IMR-90 (cell line): ENCODE measurements at places on chromosomes 13 and 19. TPM values are rescaled to one million over a fixed set of nuclear protein-coding genes. Genes with fewer than 3 reads are reported as not detected.
A peak's percentile ranks its signal among the peaks of the same experiment; 100 is the strongest.

The ZNF8 gene
- 3.9 and 4.4 TPM in 2 replicates for total RNA-seq

The ZNF266 gene
- total RNA-seq, result 7.8 and 9.3 TPM in 2 replicates

The CFD gene
- 1.1 and 1.4 TPM in 2 replicates for total RNA-seq

The CNFN gene
- total RNA-seq, result not detected in 2 replicates

The RSPH6A gene
- under 0.01 TPM in 2 replicates for total RNA-seq

The PCP2 gene
- total RNA-seq, result not detected in 2 replicates

GRCh38 chr13:52786766-52787165 lies 47.1 kb upstream of the CNMD start:
- DNase-seq, result no peak

DNA sequence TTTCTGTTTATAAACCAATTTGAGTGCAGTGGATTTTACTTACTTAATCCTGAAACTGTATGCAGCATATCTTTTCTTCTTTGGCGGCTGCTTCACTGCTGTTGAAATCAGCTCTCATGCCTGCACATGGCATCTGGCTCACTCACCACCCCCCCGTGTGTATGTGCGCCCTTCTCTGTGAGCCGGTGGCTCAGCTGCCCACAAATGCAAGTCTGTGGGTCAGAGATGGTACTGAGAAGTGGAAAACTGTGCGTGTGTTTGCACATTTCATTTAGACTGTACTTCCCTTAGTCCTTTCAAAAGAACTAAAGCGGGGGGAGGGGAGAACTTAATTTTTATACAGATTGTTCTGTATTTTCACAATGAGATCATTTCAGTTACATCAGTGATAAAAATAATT lies 307.6 kb downstream of the SHISA2 start:
- no peak for DNase-seq

DNA sequence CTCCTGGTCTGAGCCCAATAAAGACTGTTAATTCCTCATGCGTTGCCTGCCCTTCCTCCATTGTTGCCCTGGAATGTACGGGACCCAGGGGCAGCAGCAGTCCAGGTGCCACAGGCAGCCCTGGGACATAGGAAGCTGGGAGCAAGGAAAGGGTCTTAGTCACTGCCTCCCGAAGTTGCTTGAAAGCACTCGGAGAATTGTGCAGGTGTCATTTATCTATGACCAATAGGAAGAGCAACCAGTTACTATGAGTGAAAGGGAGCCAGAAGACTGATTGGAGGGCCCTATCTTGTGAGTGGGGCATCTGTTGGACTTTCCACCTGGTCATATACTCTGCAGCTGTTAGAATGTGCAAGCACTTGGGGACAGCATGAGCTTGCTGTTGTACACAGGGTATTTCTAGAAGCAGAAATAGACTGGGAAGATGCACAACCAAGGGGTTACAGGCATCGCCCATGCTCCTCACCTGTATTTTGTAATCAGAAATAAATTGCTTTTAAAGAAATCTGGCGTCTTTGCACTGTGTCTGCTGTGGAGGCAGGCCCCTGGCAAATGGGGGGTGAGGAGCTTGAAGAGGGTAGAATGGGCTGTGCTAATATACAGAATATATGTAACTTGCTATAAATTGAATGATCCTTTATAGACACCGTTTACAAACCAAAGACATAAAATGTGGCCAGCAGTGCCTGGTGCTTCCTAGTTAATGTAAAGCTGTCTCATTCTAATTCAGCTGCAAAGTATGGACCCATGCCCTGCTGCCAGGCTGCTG lies 4.2 kb upstream of the RPS11 start:
- DNase-seq, result no peak

- no peak for DNase-seq
These were observed 21.5 kb downstream of the CRTC1 start for GRCh38 chr19:18704971-18705370.

DNA sequence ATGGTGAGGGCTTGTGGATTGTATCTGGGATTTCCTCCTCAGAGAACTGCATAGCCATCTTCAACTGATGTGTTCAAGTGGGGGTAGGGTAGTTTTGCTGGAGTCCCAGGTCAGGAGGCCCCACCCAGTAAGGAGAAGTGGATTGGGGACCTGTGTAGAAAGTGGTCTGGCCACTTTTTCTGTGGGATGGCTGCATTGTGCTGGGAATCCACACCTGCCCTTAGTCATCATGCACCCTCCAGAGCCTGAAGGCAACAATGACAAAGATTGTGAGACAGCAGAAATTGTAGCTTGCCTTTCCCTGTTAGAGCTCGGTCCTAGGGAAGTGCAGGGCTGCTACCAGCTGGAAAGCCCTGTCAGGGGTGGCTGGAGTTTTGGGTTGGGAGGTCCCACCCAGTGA lies 255.4 kb downstream of the NDFIP2 start:
- no peak for DNase-seq

DNA sequence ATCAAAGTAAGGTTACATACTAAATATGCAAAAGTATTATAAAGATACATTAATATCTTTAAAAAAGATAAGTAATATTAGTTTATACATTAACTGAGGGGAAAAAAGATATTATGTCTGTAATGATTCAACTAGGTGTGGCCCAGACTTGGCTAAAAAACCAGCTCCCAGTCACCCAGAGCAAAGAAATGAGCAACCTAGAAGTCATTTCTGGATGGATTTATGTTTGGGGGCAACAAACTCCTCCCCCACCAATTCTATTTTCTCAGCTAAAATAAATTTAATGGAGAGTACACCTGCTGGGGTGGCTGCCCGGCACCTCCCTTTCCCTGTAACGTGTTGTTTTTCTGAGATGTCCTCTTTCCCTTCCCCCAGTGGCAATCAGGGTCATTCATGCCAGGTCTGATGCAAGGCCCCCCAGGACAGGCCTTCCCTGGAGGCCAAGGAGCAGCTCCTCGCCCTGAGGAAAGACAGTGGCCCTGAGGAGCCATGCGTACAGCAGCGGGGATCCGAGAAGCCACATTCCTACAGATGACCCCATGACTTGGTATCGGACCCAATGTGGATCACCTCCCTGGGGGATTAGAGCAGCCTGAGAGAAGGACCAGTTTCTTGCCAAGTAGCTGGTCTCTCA lies 78.6 kb upstream of the DOCK9 start:
- no peak for DNase-seq

DNA sequence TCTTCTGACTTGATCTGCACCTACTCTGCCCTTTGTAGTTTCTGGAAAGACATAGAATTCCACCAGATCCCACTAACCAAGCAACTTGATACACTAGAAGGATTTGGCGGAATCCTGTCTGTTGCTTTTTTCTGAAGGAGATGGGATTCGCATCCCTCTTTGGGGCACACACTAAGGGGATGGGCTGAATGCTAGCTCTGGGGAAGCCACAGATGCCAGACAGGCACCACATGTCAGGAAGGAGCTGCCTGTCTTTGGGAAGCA lies 52.1 kb downstream of the SERP2 start:
- no peak for DNase-seq

GRCh38 chr13:42883771-42884467 lies 102.5 kb downstream of the FAM216B start:
- DNase-seq, result peak; percentile 33

DNA sequence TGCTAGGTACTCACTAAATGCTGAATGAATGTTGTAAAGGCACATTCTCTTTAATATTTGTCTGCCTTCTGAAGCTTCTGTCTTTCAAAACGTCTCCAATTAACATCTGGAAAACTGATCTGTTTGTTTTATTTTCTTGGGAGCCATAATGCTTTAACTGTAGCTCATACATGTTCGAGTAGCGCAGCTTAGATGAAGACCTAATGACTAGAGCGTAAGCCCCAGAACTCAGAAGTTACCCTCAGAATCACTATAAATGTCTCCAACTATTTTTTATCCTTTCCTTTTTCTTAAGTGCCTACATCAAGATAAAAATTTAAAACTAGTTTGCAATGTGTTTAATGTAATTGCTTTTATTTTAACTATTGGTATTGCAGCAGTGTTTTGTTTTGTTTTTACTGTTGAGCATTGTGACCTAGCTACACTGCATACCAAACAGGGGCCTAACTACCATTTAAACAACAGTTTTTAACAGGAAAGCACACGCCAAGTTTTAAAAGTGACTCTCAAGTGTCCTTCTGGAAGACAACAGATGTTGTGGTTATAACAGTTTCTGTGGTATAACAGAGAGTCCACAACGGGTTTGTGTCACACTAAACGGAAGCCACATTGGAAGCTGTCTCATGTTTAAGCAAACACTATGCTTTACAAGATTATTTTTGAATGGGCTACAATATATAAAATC lies 42.0 kb downstream of the MRPL57 start:
- DNase-seq, result no peak

DNA sequence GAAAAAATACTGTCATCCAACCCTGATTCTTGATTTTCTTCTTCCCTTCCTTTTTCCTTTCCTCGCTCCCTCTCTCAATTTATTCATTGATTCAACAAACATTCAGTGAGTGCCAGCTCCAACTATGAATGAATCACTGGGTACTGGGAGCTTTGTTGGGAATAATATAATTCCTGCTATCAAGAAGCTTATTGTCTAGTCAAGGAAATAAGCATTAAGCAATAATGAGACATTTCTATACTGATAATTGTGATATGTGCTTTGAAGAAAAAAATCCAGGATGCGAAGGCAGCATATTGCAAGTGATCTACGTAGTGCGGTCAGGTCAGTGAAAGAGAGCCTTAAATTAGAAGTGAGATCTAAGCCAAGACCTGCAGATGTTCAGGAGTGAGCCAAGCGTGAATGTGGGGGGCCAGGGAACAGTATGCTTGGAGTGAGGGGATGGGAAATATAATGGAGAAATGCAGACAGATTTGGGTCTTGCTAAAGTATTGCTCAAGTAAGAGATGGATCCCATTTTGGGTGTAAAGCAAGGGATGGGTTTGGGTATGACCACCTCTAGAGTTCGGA lies 253.5 kb downstream of the LHFPL6 start:
- DNase-seq, result no peak

GRCh38 chr19:55699221-55699620 lies 24.2 kb downstream of the EPN1 start:
- no peak for DNase-seq

- peak; percentile 97 for DNase-seq
These were observed at the start of gene LENG9 for GRCh38 chr19:54463531-54464043. LENG9 (minus strand) TSS chr19:54463778; CDS start chr19:54463526, 252 bp downstream.

- DNase-seq, result no peak
These were observed 3.6 kb downstream of the FAM187B start for GRCh38 chr19:35224681-35225571.

- DNase-seq, result no peak
These were observed 2.2 kb upstream of the FCHO1 start for GRCh38 chr19:17748884-17749638.

- DNase-seq, result no peak
These were observed 638 bp downstream of the USPL1 start for GRCh38 chr13:30618186-30618929.

GRCh38 chr19:49860336-49861102 lies 6.9 kb downstream of the PNKP start:
- no peak for DNase-seq

- DNase-seq, result no peak
These were observed at the start of gene LRRC25 for GRCh38 chr19:18397242-18398202. LRRC25 (minus strand) TSS chr19:18397622; CDS start chr19:18396963, 659 bp downstream.

GRCh38 chr19:2181633-2181997 lies 17.9 kb downstream of the DOT1L start:
- DNase-seq, result no peak

DNA sequence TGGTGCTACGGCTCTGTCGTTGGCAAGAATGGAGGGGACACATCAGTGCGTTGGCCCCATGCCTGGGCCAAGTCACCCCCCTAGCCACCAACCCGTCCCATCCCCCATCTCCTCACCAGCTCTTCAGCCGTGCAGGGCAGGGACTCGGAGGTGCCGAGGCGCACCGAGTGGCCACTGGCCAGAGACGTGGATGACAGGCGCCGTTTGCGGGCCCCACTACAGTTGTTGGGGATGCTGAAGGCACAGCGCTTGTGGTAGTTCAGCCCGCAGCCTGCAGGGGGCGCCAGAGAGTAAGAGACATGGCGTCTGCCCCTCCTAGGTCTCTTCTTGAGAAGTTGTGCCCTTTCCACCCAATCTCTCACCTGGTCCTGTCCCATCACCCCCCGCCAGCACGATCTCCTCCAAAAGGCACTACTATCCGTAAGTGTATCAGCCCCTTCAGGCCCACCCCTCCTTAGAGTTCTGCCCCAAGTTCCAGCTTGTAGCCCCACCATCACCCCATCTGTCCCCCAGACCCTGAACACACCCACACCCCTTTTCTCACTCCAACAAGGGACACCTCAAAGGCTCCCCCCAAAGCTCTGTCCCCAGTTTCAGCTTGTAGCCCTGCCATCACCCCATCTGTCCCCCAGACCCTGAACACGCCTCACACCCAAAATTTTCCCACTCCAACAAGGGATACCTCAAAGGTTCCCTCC lies 12.4 kb downstream of the PRKD2 start:
- no peak for DNase-seq

DNA sequence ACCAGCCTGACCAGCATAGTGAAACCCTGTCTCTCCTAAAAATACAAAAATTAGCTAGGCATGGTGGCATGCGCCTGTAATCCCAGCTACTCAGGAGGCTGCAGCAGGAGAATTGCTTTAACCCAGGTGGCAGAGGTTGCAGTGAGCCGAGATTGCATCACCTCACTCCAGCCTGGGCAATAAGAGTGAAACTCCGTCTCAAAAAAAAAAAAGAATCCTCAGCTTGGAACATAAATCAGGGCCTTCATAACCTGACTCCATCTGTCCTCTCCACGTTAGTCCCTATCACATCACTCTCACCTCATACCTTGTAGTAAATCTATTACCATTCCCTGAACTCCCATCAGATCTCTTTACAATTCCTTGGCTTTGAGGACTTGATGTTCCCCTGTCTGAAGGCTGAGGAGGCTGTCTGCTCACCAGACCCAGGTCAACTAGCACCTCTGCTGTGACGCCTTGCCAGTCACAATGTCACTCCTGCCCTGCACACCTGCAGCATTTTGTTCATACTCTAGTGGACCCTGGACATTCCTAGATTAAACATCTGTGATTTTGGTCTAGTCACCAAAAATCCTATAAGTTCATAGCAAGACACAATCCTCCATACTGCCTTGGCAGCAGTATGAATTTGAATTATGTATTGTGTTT lies 15.9 kb downstream of the LHFPL6 start:
- no peak for DNase-seq

DNA sequence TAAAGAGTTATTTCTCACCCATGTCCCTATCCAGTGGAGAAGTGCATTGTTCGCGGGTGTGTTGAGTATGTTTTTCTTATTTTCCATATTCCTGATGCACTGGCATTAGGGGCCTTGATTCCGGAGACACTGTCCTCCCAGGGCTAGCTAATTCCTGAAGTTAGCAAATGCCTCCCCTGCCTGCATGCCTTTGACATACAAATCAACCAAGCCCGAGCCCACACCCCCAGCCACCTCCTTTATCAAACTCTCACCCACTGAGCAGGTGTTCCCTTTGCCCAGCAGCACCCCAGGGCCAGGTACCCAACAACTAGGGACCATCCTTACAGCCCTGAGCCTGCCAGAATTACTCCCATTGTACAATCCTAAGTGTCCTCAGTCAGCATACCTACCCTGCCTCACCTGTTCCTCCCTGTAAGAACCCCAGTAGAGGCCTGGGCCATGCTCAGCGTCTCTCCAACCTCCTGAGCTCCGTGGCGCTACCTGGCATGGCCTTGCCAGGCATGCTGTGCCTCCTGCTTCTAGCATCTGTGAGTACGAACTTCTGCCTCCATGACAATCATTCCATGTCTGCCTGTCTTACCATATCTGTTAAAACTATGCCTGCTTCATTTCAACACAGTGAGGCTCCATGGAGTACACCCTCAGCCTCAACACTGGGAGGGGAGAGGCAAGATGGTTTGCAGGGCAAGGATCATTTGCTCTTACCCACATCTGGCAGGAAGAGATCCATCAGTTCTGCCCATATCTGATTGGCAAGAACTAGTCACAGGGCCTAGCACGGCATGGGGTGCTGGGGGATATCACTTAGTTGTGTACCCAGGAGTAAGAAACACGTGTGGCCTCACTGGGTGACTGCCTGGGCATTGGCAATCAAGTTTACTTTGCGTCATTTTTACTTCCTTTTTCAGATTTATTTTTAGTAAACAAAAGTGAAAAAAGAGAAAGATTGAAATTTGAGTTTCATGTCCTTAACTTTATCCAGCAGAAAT lies 203.9 kb downstream of the SHISA2 start:
- no peak for DNase-seq
